Stimulated activated CD4-positive, alpha-beta T cell treated with anti-CD3 and anti-CD28 coated beads, TNF-alpha, amount 100 ng/mL, for 4 hours (primary cell): ENCODE measurements at places on chromosomes 11 and 22.

DNA sequence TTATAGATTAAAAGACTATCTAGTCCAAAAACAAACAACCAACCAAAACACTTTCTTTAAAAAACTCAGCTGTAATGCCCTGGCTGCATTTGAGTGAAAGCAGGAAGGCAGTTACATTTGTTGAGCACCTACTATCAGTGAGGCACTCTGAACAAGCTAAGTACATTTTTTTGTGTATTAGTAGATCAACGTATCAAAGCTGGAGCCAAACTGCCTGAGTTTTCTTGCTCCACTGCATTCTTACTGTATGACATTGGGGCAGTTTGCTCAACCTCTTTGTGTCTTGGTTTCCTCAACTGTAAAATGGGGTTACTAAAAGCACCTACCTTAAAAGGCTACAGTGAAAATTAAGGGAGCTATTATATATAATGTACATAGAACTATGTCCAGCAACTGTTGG is 22.0 kb downstream of the COA4 start:
- DNase-seq: no peak

DNA sequence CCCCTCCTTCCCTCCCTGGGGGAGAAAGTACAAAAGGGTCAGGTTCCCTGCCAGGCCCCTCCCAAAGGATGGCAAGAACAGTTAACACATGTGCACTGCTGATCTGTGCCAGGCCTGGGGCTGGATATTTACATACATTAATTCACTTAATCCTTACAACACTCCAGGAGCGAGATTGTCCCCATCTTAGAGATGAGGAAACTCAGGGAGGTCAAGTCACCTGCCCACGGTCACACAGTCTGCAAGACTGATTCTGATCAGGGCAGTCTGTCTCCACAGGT is 36.5 kb downstream of the NECTIN1 start:
- no peak for DNase-seq

GRCh38 chr11:120871194-120871593 is 152.7 kb upstream of the TBCEL start:
- DNase-seq: no peak

- no peak for DNase-seq
Measured at GRCh38 chr22:20639750-20640149, 132.3 kb downstream of the MED15 start.

- no peak for DNase-seq
Measured at GRCh38 chr11:65150509-65151299, 16.4 kb upstream of the SYVN1 start.

GRCh38 chr11:47044119-47044518 is 107.6 kb downstream of the CSTPP1 start:
- DNase-seq: no peak

GRCh38 chr11:203056-203944 is 3.9 kb downstream of the BET1L start:
- DNase-seq: no peak

DNA sequence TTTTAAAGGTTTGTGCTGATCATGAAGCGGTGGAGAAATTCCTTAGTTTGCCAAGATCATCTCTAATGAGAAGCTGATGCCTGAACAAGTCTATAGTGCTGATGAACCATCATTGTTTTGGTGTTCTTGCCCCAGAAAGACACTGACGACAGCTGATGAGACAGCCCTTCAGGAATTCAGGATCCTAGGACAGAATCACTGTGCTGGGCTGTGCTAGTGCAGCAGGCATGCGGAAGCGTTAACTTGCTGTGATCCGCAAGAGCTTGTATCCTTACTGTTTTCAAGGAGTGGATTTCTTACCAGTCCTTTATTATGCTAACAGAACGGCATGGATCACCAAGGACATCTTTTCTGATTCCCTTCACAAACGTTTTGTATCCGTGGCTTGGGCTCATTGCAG is 104.1 kb downstream of the TBC1D22A start:
- DNase-seq: no peak

DNA sequence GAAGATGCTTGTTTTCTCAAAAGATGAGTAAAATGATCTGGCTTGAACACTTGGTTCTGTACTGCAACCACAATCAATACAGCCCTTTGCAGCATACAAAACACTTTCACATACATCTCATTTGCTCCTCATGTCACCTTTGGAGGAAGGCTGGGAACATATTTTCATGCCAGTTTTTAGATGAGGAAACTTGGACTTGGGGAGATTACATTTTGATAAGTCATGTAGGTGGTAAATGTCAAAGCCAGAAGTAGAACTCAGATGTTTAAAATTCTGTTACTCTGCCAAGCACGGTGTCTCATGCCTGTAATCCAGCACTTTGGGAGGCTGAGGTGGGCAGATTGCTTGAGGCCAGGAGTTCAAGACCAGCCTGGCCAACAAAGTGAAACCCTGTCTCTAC is 121.8 kb downstream of the MICAL2 start:
- no peak for DNase-seq

- DNase-seq: no peak
Measured at GRCh38 chr22:42427167-42427566, 5.0 kb downstream of the NFAM1 start.

DNA sequence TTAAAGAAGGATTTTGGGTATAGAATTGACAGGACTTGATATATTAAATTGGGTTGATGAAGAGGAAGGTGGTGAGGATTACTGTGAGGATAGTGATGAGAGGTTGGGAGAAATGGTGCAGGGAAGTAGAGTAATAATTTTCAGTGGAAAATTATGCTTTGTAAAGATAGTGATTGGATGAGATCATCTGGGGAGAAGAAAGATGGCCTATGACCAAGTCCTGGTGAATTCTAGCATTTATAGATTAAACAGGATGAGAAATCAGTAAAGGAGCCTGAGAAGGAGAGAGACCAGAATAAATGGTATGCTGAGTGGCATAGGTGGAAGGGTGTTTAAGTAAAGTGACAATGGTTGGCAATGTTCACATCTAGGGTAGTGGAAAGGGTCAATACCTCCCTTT is 15.0 kb downstream of the IPO7 start:
- no peak for DNase-seq

DNA sequence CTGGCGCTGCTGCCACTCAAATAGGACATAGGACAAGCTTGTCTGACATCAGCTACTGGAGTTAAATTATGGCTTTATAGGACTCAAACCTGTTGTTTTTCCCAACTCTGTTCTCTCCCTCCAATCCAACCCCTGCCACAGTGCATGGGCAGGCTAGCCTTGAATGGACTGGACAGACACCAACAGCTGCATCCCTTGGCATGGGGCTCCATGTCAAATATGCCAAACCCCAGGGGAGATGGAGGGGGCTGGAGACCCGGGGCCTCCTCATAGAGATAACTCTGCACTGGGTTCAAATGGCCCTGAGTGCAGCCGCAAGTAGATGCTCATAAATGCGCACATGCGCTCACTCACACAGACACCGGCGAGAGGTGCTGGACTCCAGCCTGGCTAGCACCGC is 28.9 kb downstream of the CD5 start:
- DNase-seq: no peak

- no peak for DNase-seq
Measured at GRCh38 chr22:47370448-47371262, 608.2 kb downstream of the TBC1D22A start.

DNA sequence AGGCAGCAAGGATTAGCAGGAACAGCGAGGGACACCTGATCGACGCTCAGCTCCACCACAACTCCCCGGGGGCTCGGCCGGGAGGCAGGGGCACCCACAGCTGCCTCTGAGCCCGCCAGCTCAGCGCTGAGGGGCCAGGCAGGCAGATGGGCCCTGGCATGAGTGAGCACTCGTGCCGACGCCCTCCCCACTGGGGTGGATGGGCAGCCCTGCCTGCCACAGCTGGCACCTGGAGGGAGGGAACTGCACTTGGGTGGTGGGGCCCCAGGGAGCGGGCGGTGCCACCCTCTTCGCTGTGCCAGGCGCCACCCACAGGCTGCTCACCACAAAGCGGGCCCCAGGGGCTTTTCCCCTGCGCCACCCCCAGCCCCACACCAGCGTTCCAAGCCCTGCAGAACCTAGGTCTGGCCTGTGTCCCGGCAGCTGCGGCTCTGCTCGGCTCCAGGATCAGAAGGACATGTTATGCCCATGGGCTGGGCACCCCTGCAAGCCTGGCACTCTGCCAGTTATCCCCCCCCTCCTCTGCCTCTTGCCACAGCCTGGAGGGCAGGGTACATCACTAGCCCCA is 28.8 kb downstream of the WNT7B start:
- no peak for DNase-seq

DNA sequence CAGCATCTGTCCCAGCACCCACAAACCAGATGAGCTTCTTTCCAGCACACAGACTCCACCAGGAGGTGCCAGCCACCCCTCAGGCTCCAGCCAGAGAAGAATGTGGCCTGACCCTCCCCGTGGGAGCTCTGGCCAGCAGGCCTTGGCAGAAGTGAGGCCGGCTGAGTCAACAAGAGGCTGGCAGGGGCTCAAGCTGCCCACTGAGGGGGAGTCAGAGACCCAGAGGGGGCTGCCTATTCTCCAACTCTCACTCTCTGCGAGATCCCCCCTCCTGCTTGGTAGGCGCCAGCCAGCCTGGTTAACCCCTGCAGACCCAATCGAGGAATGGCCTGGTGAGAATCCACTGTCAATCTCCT is 10.6 kb upstream of the CDC42EP1 start:
- no peak for DNase-seq

GRCh38 chr11:106624377-106624776 is 393.9 kb downstream of the GUCY1A2 start:
- DNase-seq: no peak

DNA sequence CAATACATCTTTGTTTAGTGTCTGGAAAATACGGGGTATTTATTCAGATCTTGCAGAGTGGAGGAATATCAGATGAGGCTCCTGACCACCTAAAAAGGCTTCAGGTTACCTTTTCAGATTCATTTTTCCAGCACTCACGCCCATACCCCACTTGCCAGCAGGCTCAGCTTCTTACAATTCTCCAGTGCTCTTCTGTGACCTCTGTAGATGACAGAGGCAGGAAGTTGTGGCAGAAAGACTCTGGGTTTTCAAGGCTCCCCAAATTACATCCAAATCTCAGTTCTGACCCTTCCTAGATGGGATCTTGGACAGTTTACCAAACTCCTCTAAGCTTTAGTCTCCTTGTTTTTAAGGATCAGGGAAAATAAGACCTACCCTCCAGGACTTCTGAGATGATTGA is 61.1 kb downstream of the SYTL2 start:
- no peak for DNase-seq

DNA sequence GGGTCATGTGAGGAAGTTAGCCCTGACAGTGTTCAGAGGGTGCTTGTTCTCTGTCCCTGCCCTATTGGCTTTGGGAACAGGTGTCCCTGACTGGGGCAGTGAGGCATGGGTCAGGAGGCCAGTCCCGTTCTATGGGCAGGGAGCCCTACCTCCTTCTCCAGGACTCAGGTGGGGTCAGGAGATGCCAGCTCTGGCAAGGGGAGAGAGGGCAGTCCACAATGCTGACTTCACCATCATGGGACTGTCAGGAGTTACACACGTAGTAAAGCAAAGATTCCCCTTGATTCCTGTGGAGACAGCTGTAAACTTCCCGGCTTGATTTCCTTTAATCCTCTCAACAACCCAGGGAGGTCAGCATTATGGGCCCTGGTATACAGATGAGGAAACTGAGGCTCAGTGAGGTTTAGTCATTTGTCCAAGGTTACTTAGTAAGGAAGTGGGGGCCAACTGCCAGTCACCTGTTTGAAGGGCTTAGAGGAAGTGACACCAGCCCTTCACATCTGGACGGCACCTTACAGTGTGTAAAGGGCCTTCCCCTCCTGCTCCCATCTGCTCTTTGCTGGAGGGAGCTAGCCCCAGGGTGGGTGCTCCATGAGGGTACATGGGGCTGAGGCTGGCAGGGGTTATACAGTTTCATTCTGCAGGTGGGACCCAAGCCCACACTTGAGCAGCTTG is 11.9 kb downstream of the MICALL1 start:
- no peak for DNase-seq

- no peak for DNase-seq
Measured at GRCh38 chr11:91639359-91639758, 585.3 kb upstream of the FAT3 start.

- no peak for DNase-seq
Measured at GRCh38 chr11:24453129-24453718, 43.6 kb upstream of the LUZP2 start.

GRCh38 chr22:38126928-38127668 is 16.6 kb upstream of the BAIAP2L2 start:
- no peak for DNase-seq

DNA sequence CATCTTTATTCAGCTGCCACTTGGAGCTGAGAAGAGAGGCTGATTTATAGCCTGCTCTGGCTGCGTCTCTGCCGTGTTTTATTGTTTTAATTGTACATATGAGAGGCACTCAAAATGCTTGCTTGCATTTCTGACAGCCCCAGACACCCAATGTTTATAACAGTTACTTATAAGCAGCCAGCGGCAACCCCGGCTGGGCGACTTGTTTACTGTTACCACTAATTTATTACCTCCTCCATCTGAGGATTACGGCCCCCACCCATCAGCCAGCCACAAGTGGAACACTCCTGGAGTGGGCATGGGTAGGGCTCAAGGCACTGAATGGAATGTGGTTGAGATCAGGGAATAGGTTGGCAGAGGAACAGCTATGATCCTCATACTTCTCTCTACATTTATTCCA is 61.2 kb downstream of the CLPB start:
- DNase-seq: no peak

GRCh38 chr11:105372206-105372605 is 232.6 kb upstream of the CARD18 start:
- no peak for DNase-seq

DNA sequence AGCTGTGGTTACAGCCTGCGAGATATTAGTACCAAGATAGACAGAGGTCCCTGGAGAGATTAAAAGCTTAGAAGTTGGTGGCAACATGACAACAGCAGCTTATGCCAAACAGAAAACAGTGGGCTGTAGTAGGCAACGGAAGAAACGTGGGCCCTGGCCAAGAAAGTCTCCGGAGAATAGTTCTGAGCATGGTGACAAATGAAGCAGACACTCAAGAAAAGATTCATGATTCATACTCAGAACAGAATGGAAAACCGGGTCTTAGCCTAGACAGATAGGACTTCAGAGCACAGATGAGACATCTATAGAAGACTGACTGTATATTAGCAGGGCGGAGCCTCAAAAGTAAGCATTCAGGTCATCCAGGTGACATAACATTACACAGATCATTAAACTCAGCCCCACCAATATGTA is 727.4 kb downstream of the ETS1 start:
- no peak for DNase-seq

GRCh38 chr11:126456783-126457542 is 101.5 kb downstream of the ST3GAL4 start:
- no peak for DNase-seq
